ENCODE measurements at places on chromosomes 4 and X.

- DNase-seq: no peak
These were observed 109.6 kb upstream of the PAQR3 start for GRCh38 chr4:79048878-79049277.

DNA sequence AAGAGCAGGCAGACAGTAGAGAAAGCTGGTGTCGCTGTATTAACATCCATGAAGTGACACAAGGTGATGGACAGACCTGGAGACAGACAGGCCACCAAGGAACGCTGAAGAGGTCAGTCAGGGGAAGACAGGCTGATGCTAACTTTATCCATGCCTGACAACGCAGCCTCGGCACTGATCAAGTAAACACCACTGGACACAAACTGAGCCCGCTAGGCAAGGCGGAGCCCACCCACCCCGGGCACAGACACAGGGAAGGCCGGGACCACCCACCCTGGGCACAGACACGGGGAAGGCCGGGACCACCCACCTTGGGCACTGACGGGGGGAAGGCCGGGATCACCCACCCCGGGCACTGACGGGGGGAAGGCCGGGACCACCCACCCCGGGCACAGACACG is 18.8 kb downstream of the PPP2R3B start:
- DNase-seq: no peak

- no peak for DNase-seq
These were observed 136.1 kb upstream of the MAP9 start for GRCh38 chr4:155512817-155513216.

- no peak for DNase-seq
These were observed 117.2 kb downstream of the MAPK10 start for GRCh38 chr4:86242677-86243076.

DNA sequence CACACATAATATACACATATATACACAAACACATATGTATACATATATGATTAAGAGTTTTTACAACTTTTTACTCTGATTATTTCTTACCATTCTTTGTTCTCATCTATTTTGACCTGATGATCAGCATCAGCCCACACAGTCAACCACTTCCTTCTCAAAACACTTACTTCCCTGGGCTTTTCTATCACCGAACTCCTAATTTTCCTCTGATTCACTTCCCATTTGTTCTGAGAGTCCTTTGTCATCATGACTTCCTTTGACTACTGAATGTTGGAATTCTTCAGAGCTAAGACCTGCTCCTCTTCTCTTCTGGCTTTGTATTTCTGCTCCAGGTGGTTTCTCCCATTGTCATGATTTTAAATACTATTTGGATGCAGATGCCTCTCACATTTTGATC is 209.5 kb upstream of the AFF2 start:
- DNase-seq: no peak

DNA sequence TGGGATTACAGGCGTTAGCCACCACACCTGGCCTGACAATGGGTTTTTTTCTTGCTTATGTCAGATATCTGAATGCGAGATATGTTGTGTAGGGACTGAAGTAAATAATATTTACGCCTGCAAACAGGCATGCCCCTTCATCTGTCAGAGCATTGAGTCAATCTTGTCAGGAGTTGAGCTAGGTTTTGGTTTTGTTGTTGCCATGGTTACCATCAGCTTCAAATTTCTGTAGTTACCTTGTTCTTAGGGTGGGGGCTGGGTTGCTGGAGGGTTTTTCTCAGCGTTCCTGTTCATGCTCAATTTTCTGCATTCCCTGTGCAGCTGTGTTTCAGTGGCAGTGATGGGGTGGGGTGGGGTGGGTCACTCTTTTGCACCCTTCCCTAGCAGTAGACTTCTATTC is 14.5 kb downstream of the MRPL1 start:
- DNase-seq: no peak

Data from stimulated activated CD4-positive, alpha-beta T cell treated with anti-CD3 and anti-CD28 coated beads, Interleukin-4, amount 100 ng/mL, for 1 hour (primary cell).